Activated CD4-positive, alpha-beta T cell treated with anti-CD3 and anti-CD28 coated beads for 48 hours (primary cell): ENCODE measurements at places on chromosomes 2 and 18.

GRCh38 chr2:46615555-46615954 is 136.2 kb downstream of the TMEM247 start:
- DNase-seq, result no peak

DNA sequence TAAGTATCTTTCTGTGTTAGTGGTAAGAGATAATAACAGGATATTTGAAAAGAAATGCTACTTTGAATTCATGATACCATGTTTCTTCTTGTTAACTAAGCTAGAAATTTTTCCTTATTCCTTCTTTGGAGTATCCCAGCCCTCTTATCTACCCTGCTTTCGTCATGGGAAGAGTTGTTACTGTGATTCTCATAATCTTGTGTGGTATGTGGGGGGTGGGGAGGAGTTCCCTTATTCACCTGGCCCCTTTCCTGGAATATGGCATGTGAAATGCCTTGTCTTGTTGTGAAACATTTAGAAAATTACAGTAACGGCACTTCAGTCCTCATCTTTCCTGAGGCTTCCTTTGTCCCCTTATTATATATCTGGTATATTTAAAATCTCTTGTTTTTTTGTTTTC is 129.9 kb downstream of the NCOA1 start:
- DNase-seq, result no peak

- DNase-seq, result peak; percentile 55
Measured at GRCh38 chr2:42722320-42723190, 41.4 kb downstream of the OXER1 start.

- no peak for DNase-seq
Measured at GRCh38 chr2:217489145-217489960, 513.4 kb downstream of the TNS1 start.
